ENCODE measurements at places on chromosomes 2 and 18.

GRCh38 chr18:35511833-35512232, 14.1 kb upstream of the INO80C start:
- no peak for DNase-seq

DNA sequence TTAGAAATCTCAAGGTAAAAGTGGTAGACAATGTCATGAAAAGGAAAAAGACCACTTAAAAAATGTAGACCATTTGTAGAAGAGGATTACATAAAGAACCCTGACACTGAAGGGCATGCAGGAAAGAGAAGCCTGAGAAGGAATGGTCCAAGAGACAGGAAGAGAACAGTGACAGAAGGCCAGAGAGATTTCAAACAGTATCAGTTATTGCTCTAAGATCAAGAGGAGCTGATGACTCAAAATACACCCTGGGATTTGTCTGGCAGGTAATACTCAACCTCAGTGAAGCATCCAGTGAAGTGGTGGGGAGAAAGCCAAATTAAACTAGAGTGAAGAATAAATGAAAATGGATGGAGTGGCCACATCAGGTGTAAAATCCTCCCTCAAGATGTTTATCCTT, 100.5 kb downstream of the PDE11A start:
- no peak for DNase-seq

- peak; percentile 52 for DNase-seq
Observed at GRCh38 chr18:72866901-72867745, 664 bp downstream of the NETO1 start.

- DNase-seq = no peak
Observed at GRCh38 chr2:163731735-163732134, 4.1 kb downstream of the FIGN start.

DNA sequence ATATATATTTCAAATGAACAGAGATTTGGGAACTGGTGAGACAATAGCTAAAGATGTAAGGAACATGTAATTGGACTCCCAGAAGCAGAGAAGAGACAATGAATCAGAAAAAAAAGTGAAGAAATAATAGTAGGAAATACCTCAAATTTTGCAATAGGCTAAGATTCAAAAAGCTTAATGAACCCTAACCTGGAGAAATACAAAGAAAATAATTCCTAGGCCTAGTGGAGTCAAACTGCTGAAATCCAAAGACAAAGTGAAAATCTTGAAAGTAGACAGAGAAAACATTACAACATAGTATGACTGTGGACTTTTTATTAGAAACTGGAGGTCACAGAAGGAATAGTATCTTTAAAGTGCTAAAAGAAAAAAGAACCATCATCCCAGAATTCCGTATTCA, 76.7 kb downstream of the LAMA3 start:
- DNase-seq = no peak

DNA sequence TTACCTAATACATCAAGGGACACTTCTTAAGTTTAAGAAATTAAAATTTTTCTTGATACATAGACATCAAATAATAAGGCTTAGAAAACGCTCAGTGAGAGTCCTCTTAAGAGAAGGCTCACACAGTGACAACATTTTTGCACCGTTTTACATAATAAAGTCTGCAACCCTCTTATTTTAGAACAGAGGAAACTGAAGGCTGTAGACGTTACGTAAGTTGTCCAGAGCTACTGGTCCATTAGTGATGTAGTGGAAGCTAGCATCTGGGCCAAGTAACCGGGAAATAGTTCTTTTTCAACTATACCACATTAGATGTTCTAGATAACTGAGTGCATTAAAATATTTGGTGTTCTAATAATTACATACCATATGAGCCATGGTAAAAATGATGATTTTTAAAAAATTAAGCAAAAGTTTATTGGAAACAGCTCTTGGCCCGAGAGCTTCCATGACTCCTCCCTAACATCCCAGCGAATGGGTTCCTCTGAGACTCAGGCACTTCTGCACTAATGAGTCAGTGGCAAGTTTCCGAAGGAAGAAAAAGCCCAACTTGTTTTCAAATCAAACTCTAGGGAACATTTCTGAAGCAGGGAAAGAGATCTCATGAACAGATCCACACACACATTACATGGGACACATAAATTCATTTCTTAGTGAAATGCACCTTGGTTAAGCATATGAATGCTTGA, 232.6 kb upstream of the PXDN start:
- no peak for DNase-seq

GRCh38 chr2:188318161-188318749, 26.6 kb downstream of the GULP1 start:
- no peak for DNase-seq

- DNase-seq = no peak
Observed at GRCh38 chr2:207967121-207967520, 58.2 kb downstream of the PLEKHM3 start.

GRCh38 chr2:102442967-102443828, 20.2 kb downstream of the IL18RAP start:
- no peak for DNase-seq
